Psoas muscle (tissue), 8 donors: ENCODE measurements at places on chromosomes 11 and 22.
A peak's percentile ranks its signal among the peaks of the same experiment; 100 is the strongest.

GRCh38 chr11:120130176-120130980 lies 7.5 kb downstream of the TRIM29 start:
- H3K27me3 ChIP-seq, result peaks cover 13% of the 10 kb centered on the region
- no peaks in the 10 kb centered on the region for H3K36me3 ChIP-seq
- no peak overlapping the region for H3K4me3 ChIP-seq
- H3K27ac ChIP-seq, result no peak overlapping the region

DNA sequence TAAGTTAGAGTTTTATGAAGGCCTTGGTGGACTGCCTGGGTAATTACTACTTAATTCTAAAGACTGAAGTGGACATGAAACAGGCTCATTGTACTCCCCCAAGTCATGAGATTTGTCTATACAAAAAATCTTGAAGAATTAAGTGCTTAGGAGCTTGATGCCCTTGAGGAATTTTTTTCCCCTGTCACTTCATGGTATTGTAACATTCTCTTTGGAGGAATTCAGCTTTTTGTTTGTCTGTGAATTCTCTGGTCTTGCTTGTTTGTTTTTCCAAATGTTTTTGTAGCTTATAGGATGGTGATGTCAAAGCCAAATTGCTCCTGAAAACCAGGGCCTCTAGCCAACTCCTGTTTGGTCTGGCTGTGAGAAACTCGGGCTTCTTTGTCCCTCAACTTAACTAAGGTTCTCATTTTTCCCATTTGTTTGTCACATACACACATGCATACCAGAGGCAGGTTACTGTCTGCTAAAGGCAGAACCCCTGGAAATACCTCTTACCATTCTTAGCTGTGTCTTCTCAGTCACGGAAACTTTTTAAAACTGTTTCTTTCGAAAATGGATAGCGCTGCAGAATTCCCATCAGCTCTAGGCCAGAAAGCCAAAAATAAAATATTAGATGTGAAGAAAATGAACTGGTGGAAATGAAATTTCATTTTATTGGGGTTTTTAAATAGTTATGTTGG lies 66.9 kb downstream of the AMOTL1 start:
- H3K4me1 ChIP-seq, result peaks cover 35% of the 10 kb centered on the region
- no peak overlapping the region for H3K4me3 ChIP-seq
- DNase-seq, result no peak
- H3K27me3 ChIP-seq, result no peaks in the 10 kb centered on the region

- H3K27ac ChIP-seq, result no peak overlapping the region
- no peaks in the 10 kb centered on the region for H3K27me3 ChIP-seq
Observed at GRCh38 chr11:68655806-68656205, 28.5 kb upstream of the GAL start.

DNA sequence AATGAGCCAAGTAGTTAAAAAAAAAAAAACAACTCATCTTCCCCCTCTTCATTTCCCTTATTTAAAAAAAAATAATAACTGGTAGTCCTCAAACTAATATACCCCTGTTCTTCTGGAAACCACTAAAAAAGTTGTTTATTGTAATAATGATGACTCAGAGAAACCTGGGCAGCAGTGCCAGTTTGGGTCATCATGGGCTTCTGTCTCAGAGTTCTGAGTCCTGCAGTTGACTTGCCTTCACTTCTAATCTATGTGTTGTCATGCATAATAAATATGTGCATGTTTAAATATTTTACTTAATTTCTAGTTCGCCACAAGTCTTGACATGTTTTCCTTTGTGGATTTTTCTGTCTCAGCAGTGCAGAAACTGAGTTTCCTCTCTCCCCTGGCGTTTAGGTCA lies 46.8 kb downstream of the PPP2R1B start:
- H3K4me3 ChIP-seq, result no peak overlapping the region
- no peaks in the 10 kb centered on the region for H3K27me3 ChIP-seq
- no peak for DNase-seq
- peak overlapping the region; percentile 77 for H3K27ac ChIP-seq

- H3K4me1 ChIP-seq, result no peaks in the 10 kb centered on the region
- no peak overlapping the region for H3K4me3 ChIP-seq
- no peaks in the 10 kb centered on the region for H3K36me3 ChIP-seq
- H3K27me3 ChIP-seq, result no peaks in the 10 kb centered on the region
Observed at GRCh38 chr11:24321229-24321628, 175.6 kb upstream of the LUZP2 start.

- H3K4me3 ChIP-seq, result no peak overlapping the region
- H3K36me3 ChIP-seq, result no peaks in the 10 kb centered on the region
- DNase-seq, result no peak
Observed at GRCh38 chr11:134413826-134414731, 2.0 kb upstream of the B3GAT1 start.

GRCh38 chr11:535210-535518 lies 212 bp downstream of the HRAS start:
- no peak for DNase-seq
- no peaks in the 10 kb centered on the region for H3K27me3 ChIP-seq
- H3K27ac ChIP-seq, result peak overlapping the region; percentile 90
- peaks cover 30% of the 10 kb centered on the region for H3K4me1 ChIP-seq

DNA sequence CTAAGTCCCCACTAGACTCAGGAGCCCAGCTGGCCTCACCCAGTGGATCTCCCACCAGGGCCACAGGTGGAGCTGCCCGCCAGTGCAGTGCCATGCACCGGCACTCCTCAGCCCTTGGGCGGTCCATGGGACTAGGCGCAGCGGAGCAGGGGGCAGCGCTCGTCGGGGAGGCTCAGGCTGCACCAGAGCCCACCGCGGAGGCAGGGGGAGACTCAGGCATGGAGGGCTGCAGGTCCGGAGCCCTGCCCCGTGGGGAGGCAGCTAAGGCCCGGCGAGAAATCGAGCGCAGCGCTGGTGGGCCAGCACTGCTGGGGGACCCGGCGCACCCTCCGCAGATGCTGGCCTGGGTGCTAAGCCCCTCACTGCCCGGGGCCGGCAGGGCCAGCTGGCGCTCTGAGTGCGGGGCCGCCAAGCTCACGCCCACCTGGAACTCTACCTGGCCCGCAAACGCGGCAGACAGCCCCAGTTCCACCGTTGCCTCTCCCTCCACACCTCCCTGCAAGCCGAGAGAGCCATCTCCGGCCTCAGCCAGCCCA lies 1275.2 kb upstream of the CNTN5 start:
- no peak for DNase-seq
- H3K27ac ChIP-seq, result no peak overlapping the region
- no peak overlapping the region for H3K4me3 ChIP-seq
- no peaks in the 10 kb centered on the region for H3K27me3 ChIP-seq

GRCh38 chr11:61731952-61732675 lies 20.3 kb upstream of the MYRF start:
- peaks cover 22% of the 10 kb centered on the region for H3K4me1 ChIP-seq
- H3K36me3 ChIP-seq, result peaks cover 36% of the 10 kb centered on the region
- peak overlapping the region; percentile 78 for H3K27ac ChIP-seq

- H3K4me3 ChIP-seq, result no peak overlapping the region
- DNase-seq, result no peak
- H3K36me3 ChIP-seq, result no peaks in the 10 kb centered on the region
- H3K4me1 ChIP-seq, result no peaks in the 10 kb centered on the region
- no peaks in the 10 kb centered on the region for H3K27me3 ChIP-seq
Observed at GRCh38 chr11:40240284-40240683, 1219.2 kb downstream of the LRRC4C start.

- no peak for DNase-seq
- H3K4me3 ChIP-seq, result no peak overlapping the region
Observed at GRCh38 chr11:20623252-20623651, 23.8 kb downstream of the SLC6A5 start.

DNA sequence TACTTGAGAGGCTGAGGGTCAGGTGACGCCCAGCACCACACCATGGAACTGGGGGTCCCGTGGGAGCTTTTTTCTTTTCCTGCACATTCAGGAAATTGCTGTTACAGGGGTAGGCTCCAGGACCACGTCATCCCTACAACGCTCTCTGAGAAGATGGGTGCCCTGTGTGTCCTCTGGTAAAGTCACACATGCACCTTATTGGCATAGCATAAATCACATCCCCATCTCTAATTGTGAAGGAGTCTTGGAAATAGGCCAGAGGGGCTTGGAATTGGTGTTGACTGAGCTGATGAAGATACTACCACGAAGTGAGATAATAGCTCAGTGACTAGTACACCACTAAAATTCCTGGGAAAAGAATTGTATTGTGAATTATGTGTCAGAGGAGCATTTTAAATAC lies 57.6 kb downstream of the TNRC6B start:
- no peak for DNase-seq
- H3K4me1 ChIP-seq, result peaks cover 66% of the 10 kb centered on the region
- no peak overlapping the region for H3K4me3 ChIP-seq

DNA sequence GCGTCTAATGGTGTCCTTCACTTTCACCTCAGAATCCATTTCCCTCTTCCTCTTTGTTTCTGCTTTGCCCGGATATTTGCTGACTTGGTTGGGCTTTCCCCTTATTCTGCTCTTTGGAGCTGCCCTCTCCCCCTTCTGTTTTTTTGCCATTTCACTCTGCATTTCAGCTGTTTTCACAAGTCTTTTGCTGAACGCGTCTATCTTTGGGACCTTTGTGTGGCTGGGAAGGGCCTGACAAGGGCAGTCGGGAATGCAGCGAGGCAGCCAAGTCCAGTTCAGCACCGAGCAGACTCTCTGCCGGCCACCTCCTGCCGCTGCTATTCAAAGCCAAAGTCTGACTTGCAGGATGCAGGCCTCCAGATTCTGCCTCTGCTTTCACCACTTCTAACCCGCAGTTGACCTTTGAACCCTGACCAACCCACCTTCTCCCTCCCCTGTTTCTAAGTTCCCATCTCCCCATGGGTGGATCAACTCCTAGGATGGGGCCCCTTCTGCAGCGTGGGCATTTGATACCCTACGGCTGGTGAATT lies 38.2 kb downstream of the FEZ1 start:
- H3K4me1 ChIP-seq, result peaks cover 8% of the 10 kb centered on the region
- no peaks in the 10 kb centered on the region for H3K36me3 ChIP-seq
- no peak overlapping the region for H3K27ac ChIP-seq
- DNase-seq, result peak; percentile 55

DNA sequence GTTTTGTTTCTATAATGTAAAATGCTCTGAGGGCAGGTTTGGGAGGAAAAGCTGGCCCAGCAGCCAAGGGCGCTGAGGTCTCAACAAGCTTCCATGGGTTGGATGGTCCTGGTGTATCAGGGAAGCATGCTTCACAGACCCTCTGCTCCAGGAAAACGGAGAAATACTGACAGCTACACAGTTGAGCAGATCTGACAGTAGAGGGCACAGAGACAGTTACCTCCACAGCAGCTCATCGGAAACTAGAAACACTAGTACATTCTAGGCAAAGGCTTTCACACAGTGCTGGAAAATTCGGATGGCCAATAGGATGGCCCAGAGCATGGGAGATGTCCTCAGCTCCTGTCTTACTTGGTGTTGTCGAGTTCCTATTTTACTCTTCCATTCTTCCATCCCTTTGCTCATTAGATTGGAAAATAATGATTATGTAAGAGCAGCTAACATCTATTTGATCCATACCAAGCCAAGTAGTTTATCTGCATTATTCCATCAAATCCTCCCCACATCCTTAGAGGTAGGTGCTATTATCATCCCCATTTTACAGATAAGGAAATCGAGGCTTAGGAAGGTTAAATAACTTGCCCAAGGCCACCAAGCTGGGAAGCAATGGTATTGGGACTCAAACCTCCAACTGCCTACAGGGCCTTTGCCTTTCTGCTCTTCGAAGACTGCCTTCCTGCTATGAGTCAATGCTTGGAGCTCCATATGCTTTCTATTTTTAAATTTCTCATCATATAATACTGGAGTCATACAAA lies 28.3 kb downstream of the LMO2 start:
- no peak for DNase-seq
- no peak overlapping the region for H3K27ac ChIP-seq
- H3K27me3 ChIP-seq, result no peaks in the 10 kb centered on the region
- H3K36me3 ChIP-seq, result no peaks in the 10 kb centered on the region
- H3K4me1 ChIP-seq, result peaks cover 4% of the 10 kb centered on the region
- H3K4me3 ChIP-seq, result no peak overlapping the region

DNA sequence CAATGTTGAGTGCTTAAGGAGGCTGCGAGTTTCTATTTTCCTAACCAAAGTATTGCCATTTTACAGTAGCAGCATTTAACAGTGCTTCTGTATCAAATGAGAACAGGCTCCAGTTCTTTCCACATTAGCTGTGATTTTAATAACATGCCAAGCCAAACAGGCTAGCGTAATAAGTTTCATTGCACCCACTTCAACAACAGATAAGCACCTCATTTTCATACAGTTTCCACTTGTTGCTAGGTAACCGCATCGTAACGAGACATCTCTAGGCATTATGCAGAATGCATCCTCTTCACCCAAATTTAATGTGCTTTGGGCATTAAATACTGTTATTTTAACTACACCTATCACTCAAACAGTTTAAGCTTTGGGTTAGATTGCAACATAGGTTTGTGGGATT lies 79.0 kb downstream of the CADM1 start:
- H3K27me3 ChIP-seq, result no peaks in the 10 kb centered on the region
- no peak for DNase-seq
- H3K4me3 ChIP-seq, result no peak overlapping the region

DNA sequence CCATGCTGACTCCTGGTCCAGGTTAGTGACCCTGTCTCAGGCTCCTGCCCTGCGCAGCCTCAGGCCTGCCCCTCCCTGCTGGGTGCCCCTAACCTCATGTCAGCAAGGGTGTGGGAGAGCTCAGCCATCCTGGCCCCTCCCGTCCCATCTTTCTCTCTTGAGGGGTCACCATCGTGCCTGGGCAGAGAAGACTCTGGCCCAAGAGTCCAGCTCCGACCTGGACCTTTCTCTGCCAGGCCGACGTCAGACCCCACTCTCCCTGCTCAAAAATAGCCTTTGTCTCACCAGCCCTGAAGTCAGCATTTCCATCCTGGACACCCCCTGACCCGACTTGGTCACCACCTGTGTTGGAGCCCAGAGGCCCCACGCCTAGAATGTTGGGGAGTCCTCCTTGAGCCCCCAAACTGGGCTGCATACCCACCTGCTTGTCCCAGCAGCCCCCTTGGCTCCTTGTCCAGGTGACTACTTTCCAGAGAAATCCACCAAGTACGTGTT lies 4.9 kb downstream of the SCGB1C1 start:
- peaks cover 27% of the 10 kb centered on the region for H3K36me3 ChIP-seq
- no peak overlapping the region for H3K4me3 ChIP-seq
- no peak for DNase-seq
- no peaks in the 10 kb centered on the region for H3K4me1 ChIP-seq
- no peaks in the 10 kb centered on the region for H3K27me3 ChIP-seq

GRCh38 chr22:38135133-38135706 lies 24.7 kb upstream of the BAIAP2L2 start:
- H3K27me3 ChIP-seq, result no peaks in the 10 kb centered on the region
- no peak overlapping the region for H3K4me3 ChIP-seq
- DNase-seq, result no peak
- no peak overlapping the region for H3K27ac ChIP-seq

DNA sequence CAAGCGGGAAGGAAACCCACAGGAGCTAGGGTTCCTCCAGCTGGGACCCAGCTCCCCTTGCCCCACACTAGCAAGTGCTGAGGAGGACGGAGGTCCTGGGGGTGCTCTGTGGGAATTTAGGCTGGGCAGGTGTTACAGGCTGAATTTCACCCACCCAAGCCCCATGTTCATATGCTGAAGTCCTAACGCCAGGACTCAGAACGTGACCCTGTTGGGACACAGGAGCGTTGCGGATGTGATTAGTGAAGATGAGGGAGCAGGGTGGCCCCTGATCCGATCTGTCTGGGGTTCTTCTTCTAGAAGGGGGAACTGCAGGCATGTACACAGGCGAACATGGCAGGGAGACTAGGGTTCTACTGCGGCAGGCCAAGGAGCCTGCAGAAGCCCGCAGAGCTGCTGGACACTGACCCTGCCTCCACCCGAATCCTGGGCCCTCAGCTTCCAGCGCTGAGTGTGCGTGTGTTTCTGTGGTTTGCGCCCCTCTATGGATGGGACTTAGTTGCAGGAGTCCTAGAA lies 103.4 kb upstream of the FGF3 start:
- H3K27ac ChIP-seq, result no peak overlapping the region
- no peaks in the 10 kb centered on the region for H3K36me3 ChIP-seq
- H3K4me1 ChIP-seq, result peaks cover 7% of the 10 kb centered on the region
- peak; percentile 22 for DNase-seq
